ENCODE measurements at places on chromosomes 2 and 18.

GRCh38 chr18:54232485-54233227, 8.2 kb upstream of the MBD2 start:
- H3K36me3 ChIP-seq = no peaks in the 10 kb centered on the region
- no peaks in the 10 kb centered on the region for H3K27me3 ChIP-seq
- H3K27ac ChIP-seq = no peak overlapping the region
- DNase-seq = no peak
- no peak overlapping the region for H3K4me3 ChIP-seq

- H3K4me1 ChIP-seq = no peaks in the 10 kb centered on the region
- H3K36me3 ChIP-seq = no peaks in the 10 kb centered on the region
- no peak for DNase-seq
- no peak overlapping the region for H3K27ac ChIP-seq
- H3K27me3 ChIP-seq = peaks cover 3% of the 10 kb centered on the region
These were observed 105.0 kb downstream of the PDCL3 start for GRCh38 chr2:100667801-100668200.

DNA sequence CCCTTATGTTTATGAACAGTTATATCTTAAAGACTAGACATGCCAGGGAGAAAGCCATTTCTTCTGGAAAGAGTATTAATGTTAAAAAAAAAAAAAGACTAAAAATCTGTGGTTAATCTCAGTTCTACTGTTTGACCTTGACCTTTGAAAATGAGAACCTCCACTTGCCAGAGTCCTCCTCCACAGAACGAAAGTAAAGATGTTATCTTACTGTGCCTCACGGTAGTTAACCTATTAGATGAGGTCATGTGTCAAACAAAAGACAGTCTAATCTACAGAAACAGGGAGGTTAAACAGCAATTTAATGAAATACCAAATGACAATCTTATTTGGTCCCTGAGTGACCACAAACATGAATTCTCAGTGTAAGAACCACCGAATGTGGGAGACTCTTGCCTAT, 51.2 kb downstream of the SLC14A2 start:
- no peak for DNase-seq
- no peaks in the 10 kb centered on the region for H3K36me3 ChIP-seq
- H3K27me3 ChIP-seq = peaks cover 2% of the 10 kb centered on the region
- peaks cover 11% of the 10 kb centered on the region for H3K4me1 ChIP-seq
- no peak overlapping the region for H3K4me3 ChIP-seq

DNA sequence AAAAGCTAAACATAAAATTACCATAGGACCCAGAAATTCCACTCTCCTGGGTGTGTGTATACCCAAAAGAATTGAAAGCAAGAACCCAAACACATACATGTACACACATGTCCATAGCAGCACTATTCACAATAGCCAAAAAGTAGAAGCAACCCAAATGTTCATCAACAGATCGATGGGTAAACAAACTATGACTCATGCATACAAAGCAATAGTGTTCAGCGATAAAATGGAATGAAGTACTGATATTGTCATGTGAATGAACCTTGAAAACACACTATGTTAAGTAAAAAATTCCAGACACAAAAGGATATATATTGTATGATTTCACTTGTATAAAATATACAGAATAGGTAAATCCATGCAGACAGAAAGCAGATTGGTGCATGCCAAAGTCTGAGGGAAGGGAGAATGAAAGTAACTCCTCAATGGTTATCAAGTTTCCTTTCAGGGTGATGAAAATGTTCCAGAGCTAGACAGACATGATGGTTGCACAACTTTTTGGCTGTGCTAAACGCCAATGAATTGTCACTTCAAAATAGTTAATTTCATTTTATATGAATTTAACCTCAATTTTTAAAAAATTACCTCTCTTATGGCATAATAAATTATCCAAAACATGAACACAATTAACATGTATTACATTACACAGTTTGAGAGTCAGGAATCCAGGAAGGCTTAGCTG, 35.5 kb downstream of the GKN2 start:
- no peak for DNase-seq
- no peak overlapping the region for H3K27ac ChIP-seq
- H3K27me3 ChIP-seq = no peaks in the 10 kb centered on the region
- H3K4me1 ChIP-seq = no peaks in the 10 kb centered on the region
- no peaks in the 10 kb centered on the region for H3K36me3 ChIP-seq

DNA sequence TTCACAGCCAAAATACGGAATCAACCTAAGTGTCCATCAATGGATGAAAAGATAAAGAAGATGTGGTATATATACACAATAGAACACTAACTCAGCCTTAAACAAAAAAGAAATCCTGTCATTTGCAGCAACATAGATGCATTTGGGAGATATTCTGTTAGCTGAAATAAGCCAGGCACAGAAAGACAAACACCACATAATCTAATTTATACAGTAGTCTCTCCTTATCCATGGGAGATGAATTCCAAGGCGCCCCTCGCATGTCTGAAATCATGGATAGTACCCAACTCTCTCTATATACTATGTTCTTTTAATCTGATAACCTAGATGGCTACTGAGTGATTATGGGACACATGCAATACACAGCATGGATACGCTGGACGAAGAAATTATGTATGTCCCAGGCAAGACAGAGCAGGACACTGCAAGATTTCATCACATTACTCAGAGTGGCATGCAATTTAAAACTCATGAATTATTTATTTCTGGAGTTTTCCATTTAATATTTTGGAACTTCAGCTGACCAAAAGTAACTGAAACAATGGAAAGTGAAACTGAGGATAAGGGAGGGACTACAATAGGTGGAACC, 39.5 kb downstream of the ORC4 start:
- H3K4me3 ChIP-seq = no peak overlapping the region
- H3K36me3 ChIP-seq = no peaks in the 10 kb centered on the region
- DNase-seq = no peak
- H3K27ac ChIP-seq = no peak overlapping the region
- peaks cover 3% of the 10 kb centered on the region for H3K27me3 ChIP-seq

DNA sequence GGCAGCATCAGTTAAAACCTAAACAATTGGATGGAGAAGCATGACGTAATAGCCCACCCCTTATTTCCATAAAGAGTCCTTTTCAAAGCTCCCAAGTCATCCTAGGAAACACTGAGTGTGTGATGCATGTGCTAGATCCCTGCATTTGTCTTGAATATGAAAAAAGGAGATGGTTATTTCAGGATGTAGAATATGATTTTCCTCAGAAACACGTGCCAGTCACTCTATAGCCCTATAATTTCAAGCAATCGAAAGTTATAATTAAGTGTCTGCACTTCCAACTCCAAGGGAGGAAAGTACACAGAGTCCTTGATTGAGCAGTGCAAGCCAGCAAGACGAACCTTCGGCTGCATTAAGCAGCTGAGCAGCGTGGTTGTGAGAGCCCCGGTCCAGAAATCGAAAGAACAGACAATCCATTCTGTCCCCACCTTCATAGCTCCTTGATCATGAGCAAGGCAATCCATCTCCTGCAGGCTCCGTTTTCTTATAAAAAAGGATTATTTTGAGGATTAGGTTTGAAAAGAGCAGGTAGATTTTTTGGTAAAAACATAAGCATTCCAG, 287.7 kb downstream of the FBXO15 start:
- H3K27ac ChIP-seq = no peak overlapping the region
- no peak overlapping the region for H3K4me3 ChIP-seq
- no peak for DNase-seq
- H3K4me1 ChIP-seq = no peaks in the 10 kb centered on the region
- peaks cover 2% of the 10 kb centered on the region for H3K27me3 ChIP-seq

- peaks cover 13% of the 10 kb centered on the region for H3K4me1 ChIP-seq
- no peak for DNase-seq
- no peaks in the 10 kb centered on the region for H3K36me3 ChIP-seq
- H3K27me3 ChIP-seq = peaks cover 6% of the 10 kb centered on the region
These were observed 223.2 kb downstream of the MYO3B start for GRCh38 chr2:170401187-170401586.

GRCh38 chr18:39424261-39424660, 1858.7 kb upstream of the CELF4 start:
- H3K27ac ChIP-seq = no peak overlapping the region
- H3K4me3 ChIP-seq = no peak overlapping the region
- no peak for DNase-seq

- peaks cover 4% of the 10 kb centered on the region for H3K36me3 ChIP-seq
- H3K4me1 ChIP-seq = no peaks in the 10 kb centered on the region
- H3K27me3 ChIP-seq = no peaks in the 10 kb centered on the region
- H3K27ac ChIP-seq = no peak overlapping the region
- no peak overlapping the region for H3K4me3 ChIP-seq
These were observed 71.9 kb upstream of the NRP2 start for GRCh38 chr2:205610437-205610836.

All from glutamatergic neuron (in vitro differentiated cells).